PC-9 (cell line): ENCODE measurements at places on chromosomes 7 and 10. TPM values are rescaled to one million over a fixed set of nuclear protein-coding genes. Genes with fewer than 3 reads are reported as not detected.
A peak's percentile ranks its signal among the peaks of the same experiment; 100 is the strongest.

Gene SPDYE18
- 0.44 TPM in 1 of 2 replicates, not detected in the other for total RNA-seq

Gene NPTX2
- not detected in 2 replicates for total RNA-seq

Gene CCDC172
- total RNA-seq = not detected in 2 replicates

Gene RBP4
- total RNA-seq = 0.57 TPM in 1 of 2 replicates, not detected in the other

DNA sequence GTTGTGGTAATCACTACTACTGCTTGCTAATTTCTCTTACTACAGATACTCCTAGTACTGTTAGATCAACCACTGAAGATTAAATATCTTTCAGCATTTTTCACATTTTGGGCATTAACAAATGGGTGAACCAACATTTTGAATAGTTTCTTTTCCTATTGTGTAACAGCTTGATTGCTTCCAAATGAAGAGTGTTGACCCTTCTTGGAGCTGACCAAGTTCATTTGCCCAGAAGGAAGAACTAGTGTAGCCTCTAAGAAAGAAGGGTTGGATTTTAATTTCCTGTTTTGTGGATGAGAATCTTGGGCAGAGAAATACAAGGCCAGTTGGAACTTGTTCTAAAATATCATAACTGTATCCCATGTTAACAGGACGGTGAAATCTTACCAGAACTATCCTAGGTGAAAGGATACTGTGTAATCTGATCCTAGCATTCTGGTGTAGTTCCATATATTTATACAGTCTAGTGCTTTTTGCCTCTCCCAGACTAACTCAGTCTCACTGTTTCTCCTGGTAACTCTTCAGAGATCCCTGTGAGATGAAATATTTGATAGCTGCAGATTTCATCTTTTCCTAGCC is 37.3 kb downstream of the SND1 start:
- DNase-seq = no peak
- no peak overlapping the region for H3K4me3 ChIP-seq
- H3K36me3 ChIP-seq = peaks cover 31% of the 10 kb centered on the region
- no peaks in the 10 kb centered on the region for H3K4me1 ChIP-seq

GRCh38 chr7:15686295-15686956 is at the start of gene MEOX2:
Gene MEOX2 (minus strand): TSS chr7:15686683. CDS start chr7:15686402, 281 bp downstream.
- no peak within 1 kb of the TSS for H3K27ac ChIP-seq
- no peaks in the 10 kb centered on the region for H3K27me3 ChIP-seq
- no peak within 1 kb of the TSS for H3K4me3 ChIP-seq
- no peaks in the 10 kb centered on the region for H3K4me1 ChIP-seq
- H3K36me3 ChIP-seq = no peaks in the 10 kb centered on the region
- no peak for DNase-seq

GRCh38 chr10:22159979-22160378 is 57.8 kb downstream of the EBLN1 start:
- no peak for DNase-seq
- no peaks in the 10 kb centered on the region for H3K4me1 ChIP-seq
- H3K36me3 ChIP-seq = no peaks in the 10 kb centered on the region
- no peak overlapping the region for H3K27ac ChIP-seq

- H3K4me1 ChIP-seq = peaks cover 13% of the 10 kb centered on the region; the same call in 1 of the 2 replicates
- H3K36me3 ChIP-seq = no peaks in the 10 kb centered on the region
- H3K27me3 ChIP-seq = no peaks in the 10 kb centered on the region
- DNase-seq = no peak
- peak overlapping the region; percentile 69 for H3K27ac ChIP-seq
Observed at GRCh38 chr7:93897680-93898079, 7.1 kb upstream of the TFPI2 start.

GRCh38 chr10:113732160-113732881 is 19.2 kb upstream of the PLEKHS1 start:
- H3K4me3 ChIP-seq = no peak overlapping the region
- DNase-seq = no peak
- no peaks in the 10 kb centered on the region for H3K4me1 ChIP-seq

DNA sequence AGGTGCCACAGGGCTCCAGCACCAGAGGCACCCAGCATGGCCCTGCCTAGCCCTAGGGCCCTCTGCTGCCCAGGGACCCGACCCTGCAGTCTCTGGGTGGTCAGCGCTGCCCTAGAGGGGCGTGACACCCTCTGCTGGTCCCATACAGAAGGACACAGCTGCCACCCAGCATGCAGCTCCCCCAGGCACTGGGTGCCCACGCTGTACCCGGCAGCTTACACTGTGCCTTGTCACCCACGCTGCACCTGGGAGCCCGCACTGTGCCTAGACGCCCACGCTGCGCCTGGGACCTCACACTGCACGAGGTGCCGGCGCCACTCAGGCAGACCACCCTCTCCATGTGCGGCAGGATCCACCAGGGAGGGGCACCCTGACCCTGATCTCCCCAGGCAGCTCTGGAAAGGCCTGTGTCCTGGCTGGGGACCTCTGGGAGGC is 55.2 kb downstream of the PWWP2B start:
- H3K36me3 ChIP-seq = no peaks in the 10 kb centered on the region
- H3K27ac ChIP-seq = no peak overlapping the region
- no peaks in the 10 kb centered on the region for H3K27me3 ChIP-seq
- no peak overlapping the region for H3K4me3 ChIP-seq

GRCh38 chr10:123269017-123269552 is 114.9 kb downstream of the BUB3 start:
- no peaks in the 10 kb centered on the region for H3K4me1 ChIP-seq
- H3K27me3 ChIP-seq = no peaks in the 10 kb centered on the region
- H3K4me3 ChIP-seq = no peak overlapping the region
- no peak overlapping the region for H3K27ac ChIP-seq
- H3K36me3 ChIP-seq = no peaks in the 10 kb centered on the region

GRCh38 chr7:40717242-40717641 is 582.4 kb downstream of the SUGCT start:
- no peak overlapping the region for H3K27ac ChIP-seq
- no peak overlapping the region for H3K4me3 ChIP-seq
- DNase-seq = peak; percentile 96
- no peaks in the 10 kb centered on the region for H3K36me3 ChIP-seq
- H3K27me3 ChIP-seq = no peaks in the 10 kb centered on the region

- H3K27me3 ChIP-seq = no peaks in the 10 kb centered on the region
- no peaks in the 10 kb centered on the region for H3K36me3 ChIP-seq
- H3K27ac ChIP-seq = no peak overlapping the region
Observed at GRCh38 chr10:11724938-11725776, 17.0 kb upstream of the ECHDC3 start.

DNA sequence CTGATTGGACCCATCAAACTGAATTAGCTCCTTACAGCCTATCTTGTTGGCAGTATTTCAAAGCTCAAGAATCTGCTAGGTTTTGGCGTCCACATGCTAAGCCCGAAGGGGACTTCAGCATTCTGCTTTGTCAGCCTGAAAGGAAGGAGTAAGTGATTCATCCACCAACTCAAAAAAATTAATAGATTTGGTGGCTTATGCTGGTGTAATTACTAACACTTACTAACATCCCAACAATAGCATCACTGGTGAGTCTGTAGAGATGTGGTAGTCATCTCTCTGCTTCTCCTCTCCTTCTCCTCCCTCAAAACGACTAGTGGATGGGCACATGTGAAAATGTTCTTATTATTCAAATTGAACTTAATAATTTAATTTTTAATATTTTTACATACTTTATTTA is 53.8 kb upstream of the EGR2 start:
- DNase-seq = no peak
- H3K36me3 ChIP-seq = no peaks in the 10 kb centered on the region
- no peaks in the 10 kb centered on the region for H3K27me3 ChIP-seq
- H3K27ac ChIP-seq = no peak overlapping the region

GRCh38 chr10:73888514-73888913 is 14.2 kb upstream of the CAMK2G start:
- peak overlapping the region; percentile 97 for H3K27ac ChIP-seq
- H3K36me3 ChIP-seq = no peaks in the 10 kb centered on the region
- no peaks in the 10 kb centered on the region for H3K27me3 ChIP-seq
- DNase-seq = peak; percentile 81
- peaks cover 80% of the 10 kb centered on the region for H3K4me1 ChIP-seq

- DNase-seq = peak; percentile 54
- H3K27me3 ChIP-seq = no peaks in the 10 kb centered on the region
- H3K4me3 ChIP-seq = no peak overlapping the region
- H3K36me3 ChIP-seq = no peaks in the 10 kb centered on the region
Observed at GRCh38 chr7:94975336-94975735, 67.9 kb downstream of the PPP1R9A start.
